ENCODE measurements at places on chromosomes 3 and 15.
A peak's percentile ranks its signal among the peaks of the same experiment; 100 is the strongest.

DNA sequence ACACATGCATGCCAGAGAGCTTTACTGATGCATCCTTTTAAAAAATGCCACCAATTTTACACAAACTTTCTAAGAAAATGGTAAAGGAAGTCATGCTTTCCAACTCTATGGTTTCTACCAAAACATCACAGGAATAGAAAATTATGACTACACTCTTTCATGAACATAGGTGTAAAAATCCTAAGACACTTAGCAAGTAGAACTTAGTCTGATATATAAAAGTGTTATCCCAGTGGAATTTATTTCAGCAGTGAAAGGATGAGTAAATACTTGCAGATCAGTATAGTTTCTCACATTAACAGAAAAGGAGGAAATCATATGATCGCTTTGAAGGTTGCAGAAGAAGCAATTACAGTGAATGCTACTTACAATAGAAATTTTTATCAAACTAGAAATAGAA is 43.4 kb downstream of the MCTP2 start:
- DNase-seq = no peak

GRCh38 chr3:9476935-9477334 is 76.7 kb downstream of the LHFPL4 start:
- no peak for DNase-seq

DNA sequence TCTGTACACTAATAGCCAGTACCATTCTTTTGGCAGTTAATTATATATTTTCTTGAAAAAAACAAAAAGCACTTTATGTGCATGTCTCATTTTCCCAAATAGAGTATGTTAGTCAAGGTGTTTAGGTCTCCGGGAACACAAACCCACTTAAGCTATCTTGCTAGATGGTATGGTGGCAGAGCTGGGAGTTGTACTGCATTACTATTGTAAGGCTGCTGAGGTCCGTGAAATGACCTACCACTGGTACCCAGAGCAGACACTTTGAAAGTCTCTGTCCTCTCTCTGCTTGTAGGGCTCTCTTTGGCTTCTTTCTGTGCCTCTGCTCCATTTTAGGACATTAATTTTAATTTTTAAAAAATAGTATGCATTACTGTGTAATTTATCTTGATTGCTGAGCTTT is 8.8 kb downstream of the TMOD3 start:
- no peak for DNase-seq

DNA sequence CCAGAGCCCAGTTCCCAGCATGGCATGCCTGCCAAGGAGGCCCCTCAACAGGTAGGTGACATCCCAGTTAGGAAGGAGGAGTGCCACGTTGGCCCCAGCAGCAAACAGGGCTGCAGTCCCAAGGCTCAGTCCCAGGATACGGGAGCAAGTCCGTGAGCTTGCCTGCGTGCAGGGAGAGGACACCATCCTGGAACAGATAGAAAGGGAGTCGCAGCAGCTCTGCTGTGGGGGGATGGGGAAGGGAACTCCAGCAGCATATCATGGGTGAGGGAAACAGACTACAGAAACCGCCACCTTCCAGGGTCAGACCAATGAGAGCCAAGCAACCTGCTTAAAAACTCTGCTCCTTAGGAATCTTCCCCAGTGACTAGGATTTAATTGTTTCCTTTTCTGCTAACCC is 9.4 kb upstream of the DYNLT2B start:
- no peak for DNase-seq

- DNase-seq = no peak
Observed at GRCh38 chr15:60883691-60884640, 345.1 kb downstream of the RORA start.

DNA sequence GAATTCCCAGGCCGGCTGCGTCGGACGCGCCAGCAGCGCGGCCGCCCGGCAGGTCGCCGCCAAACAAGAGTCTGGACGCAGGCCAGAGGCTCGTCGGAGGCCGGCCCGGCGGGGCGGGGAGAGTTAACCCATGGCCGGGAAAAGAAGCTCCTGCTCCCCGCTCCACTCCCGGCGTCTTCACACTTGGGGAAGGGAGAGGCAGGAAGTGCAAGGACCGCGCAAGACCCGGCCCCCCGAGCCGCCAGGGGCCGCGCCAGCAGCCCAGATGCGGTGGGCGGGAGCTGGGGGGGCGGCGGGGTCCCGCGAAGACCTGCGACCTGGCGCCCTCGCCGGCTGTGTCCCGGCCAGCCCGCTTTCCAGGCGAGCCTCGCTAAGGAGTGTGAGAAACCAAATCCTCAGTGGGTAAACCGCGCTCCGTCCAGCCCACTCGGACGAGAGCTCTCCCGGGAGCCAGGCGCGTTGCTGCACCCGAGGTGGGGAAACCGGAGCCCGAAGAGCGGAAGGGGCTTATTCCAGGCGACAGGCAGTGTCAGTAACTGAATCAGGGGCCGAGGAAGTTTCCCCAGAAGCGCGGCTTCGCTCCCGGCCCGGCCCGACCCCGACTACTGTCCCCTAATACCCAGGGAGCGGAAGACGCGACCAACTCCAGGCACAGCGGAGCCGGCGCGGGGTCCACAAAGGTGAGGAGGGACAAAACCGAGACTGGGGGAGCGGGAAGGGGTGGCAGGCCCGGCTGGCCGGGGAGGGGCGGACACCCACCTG is 721 bp downstream of the ADAMTS7 start:
- peak; percentile 72 for DNase-seq

DNA sequence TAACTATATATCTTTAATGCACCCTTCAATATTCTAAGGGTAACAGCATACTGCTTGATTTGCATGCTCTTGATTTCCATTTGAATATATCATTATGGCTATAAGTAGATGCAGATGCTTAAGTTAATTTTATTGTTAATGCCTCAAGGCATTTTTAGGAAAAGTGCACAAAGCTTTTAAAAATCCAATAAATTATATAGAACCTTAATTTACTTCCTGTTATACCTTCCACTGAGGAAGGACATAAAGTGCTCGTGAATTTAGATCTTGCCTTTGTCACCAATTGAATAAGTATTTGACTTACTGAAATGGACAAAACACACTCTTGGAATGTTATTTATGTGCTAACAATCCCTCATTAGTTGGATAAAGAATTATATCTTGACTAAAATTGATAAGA is 276.7 kb upstream of the CCDC54 start:
- no peak for DNase-seq

GRCh38 chr15:101444015-101444414 is 45.5 kb downstream of the PCSK6 start:
- DNase-seq = no peak

- peak; percentile 41 for DNase-seq
Observed at GRCh38 chr15:25763331-25763751, 99.8 kb downstream of the ATP10A start.

DNA sequence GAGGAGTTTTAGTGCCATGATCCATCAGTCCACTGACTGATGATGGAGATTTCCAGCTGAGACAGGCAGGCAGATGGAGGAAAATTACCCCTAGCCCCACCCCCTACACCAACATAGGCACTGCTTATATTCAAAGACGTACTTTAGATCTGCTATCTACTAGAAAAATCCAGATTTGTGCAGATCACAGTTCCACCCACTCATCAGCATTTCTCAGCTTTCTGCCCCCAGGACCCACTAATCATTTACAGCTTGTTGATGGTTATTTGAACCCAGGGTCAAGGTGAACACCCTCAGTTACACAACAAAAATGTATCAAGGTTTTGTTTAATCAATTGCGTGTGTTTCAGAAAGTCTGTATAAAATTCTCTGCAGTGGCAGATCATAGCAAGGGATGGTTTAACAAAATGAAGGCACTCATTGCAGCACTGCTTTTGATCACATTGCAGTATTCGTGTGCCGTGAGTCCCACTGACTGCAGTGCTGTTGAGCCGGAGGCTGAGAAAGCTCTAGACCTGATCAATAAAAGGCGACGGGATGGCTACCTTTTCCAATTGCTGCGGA is at the start of gene HRG:
TSS of gene HRG (plus strand) at position 390 of the 564 bp plus-strand sequence. CDS start at position 408, 18 bp downstream.
- DNase-seq = no peak

- DNase-seq = no peak
Observed at GRCh38 chr3:63896332-63897030, 15.7 kb downstream of the SCAANT1 start.

DNA sequence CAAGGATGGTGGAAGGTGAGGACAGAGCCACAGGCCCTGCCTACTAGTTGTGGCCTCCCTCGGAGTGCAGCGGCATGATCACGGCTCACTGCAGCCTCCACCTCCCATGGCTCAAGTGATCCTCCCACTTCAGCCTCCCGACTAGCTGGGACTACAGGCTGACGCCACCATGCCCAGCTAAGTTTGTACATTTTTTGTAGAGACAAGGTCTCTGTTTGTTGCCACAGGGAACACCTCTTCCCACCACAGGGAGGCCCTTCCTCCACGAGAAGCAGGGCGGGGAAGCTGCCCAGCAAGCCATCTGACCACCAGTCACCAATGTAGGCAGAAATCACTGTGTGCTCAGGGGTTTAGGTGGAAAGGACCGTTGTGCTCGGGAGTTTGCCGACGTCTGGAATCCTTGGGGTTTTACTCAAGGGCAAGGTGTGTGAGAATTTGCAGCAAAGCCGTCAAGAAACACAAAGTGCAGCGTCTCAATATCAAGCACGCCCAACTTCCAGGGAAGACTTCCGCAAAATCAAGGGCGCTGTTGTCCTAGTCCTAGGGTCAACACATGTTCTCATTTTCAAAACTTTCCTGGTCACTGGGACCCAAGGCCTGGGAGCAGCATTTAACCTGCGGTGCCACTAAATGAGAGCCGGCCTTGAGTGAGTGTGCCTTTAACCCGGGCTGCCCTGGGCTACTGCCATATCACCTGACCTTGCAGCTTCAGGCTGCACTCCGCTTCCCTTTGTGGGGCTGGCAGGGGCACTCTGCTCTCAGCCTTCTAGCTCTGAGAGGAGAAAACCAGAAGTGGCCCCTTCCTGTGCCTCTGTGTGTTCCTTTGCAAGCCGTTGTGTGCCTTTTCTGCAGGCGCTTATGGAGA is 65.7 kb downstream of the SLC12A8 start:
- no peak for DNase-seq

- DNase-seq = no peak
Observed at GRCh38 chr3:40753291-40753770, 228.6 kb downstream of the ZNF621 start.

- no peak for DNase-seq
Observed at GRCh38 chr15:91075739-91076138, 24.3 kb upstream of the SV2B start.

GRCh38 chr3:131699001-131699400 is 196.2 kb upstream of the MRPL3 start:
- DNase-seq = no peak

DNA sequence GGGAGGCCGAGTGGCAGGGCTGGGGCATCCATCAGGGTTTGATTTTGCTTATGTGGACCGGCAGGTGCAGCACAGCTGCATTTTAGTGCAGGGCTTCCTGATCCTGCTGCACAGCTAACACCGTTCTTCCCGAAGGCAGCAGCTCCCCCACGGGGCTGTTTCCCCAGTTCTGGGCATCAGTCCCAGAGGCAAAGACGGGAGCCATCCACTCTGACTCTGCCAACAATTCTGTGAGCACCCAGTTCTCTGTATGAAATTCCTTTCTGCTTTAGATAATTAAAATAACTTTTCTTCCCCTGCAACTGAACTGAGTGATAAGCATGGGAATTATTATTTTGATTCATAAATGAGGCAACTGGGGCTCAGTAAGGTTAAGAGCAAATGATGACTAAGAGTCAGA is 262.9 kb upstream of the ATP10A start:
- peak; percentile 42 for DNase-seq

DNA sequence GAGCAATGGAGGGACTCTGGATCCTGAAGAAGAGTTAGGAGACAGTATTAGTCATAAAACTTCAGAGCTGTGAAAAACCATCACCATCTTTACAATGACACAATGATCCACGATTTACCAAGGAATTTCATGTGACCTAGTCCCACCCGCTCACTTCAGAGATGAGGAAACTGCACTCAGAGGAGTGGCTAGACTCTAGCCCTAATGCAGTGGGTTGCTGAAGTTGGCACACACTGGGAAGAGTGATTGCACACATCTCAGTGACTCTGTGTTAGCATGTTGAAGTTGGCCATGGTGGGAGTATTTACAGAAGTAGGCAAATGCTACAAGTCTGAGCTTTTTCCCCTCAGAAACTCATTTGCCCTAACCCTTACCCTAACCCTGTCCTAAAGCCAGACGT is 35.2 kb upstream of the SPATA12 start:
- DNase-seq = no peak

GRCh38 chr3:120402257-120402656 is 48.5 kb downstream of the FSTL1 start:
- no peak for DNase-seq

DNA sequence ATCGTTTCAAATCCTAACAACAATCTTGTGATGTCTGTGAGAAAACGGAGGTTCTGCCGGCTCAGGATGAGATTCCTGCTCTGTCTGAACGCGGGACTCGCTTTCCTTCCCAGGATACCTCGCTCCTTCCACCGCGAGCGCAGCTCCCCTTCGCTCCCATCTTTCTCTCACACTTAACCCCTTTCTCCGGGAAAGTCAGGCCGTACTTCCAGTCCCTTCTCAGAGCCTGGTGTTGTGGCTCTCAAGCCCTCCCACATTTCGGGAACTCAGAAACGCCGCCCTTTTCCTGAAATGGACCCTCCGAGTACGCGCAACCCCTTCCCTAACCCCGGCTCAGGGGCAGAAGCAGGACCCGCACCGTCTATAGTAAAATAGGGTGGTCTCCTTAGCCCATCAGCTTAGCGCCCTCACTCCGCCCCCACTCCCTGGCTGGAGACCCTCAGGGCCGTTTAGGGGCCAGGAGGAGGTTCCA is 378 bp upstream of the FEM1B start:
- DNase-seq = peak; percentile 35

DNA sequence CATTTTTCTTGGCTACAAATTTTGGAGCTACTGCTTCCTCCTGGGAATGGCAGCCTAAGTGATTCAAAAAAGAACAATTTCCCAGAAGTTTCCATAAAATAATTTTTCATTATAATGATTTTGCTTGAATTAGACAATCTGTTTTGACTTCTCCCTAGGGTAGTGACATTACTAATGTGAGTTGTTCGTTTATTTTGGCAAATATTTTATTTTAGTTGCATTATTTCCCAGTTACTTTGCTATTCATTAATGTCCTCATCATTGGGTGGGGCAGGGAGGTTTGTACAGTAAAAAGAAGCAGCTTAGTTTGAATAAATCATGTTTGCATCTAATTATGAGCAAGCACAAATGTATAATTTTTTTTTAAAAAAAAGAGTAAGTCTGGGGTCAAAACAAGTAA is 686.6 kb downstream of the ROBO2 start:
- DNase-seq = no peak

GRCh38 chr3:51982352-51982837 is 940 bp upstream of the ACY1 start:
- no peak for DNase-seq
